ENCODE measurements at places on chromosomes 6 and 20.

- no peak for DNase-seq
Observed at GRCh38 chr6:149906405-149906804, 8.5 kb upstream of the RAET1E start.

DNA sequence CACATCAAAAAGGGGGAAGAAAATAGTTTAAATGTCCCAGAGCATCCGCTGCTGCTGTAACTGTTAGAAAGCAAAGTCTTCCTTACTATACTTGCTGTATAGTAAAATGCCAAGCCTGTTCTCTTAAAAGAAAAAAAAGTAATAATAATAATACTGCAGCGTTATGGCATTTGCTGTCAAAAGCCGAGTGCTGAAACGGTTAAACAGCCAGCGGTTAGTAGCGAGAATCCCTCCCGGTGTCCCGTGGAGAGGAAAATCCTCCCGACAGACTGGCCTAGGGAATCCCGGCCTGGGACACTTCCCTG is 19.5 kb upstream of the NFATC2 start:
- no peak for DNase-seq

DNA sequence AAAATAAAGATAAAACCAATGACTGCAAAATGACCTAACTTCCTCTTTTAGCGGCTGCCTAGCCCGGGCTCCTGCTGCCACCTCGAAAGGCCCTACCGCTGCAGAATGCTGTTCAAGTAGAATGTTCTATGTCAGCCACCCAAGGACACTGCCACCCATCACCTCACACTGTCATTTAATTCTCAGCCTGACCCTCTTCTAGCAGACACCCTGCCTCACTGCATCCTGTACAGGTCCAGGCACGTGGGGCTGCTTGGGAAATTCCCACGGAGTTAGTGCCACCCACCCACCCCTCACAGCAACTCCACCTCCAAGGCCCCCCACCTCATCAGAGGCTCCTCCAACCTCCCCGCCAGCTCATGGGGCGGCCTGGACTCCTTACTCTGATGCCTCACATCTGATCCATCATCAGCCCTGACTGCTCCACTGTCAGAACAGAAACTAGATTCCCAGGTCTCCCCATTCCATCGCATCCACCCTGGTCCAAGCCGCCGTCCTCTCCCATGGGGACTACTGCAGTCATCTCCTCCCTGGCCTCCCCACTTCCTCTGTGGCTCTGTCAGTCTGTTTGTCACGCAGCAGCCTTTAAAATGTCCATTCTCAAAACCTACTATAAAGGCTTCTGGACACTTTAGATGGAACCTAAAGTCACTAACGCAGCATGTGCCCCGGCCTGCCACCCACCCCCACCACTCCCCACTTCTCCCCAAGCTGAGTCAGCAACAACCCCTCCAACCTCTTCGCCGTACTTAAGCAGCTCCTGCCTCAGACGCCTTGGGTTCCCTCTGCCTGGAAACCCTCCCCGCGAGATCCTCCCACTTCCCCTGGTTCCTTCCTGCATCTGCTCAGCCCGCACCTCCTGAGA is 17.0 kb downstream of the NFATC2 start:
- DNase-seq, result no peak

- DNase-seq, result peak; percentile 22
Observed at GRCh38 chr6:137271245-137272183, 52.3 kb upstream of the IFNGR1 start.

DNA sequence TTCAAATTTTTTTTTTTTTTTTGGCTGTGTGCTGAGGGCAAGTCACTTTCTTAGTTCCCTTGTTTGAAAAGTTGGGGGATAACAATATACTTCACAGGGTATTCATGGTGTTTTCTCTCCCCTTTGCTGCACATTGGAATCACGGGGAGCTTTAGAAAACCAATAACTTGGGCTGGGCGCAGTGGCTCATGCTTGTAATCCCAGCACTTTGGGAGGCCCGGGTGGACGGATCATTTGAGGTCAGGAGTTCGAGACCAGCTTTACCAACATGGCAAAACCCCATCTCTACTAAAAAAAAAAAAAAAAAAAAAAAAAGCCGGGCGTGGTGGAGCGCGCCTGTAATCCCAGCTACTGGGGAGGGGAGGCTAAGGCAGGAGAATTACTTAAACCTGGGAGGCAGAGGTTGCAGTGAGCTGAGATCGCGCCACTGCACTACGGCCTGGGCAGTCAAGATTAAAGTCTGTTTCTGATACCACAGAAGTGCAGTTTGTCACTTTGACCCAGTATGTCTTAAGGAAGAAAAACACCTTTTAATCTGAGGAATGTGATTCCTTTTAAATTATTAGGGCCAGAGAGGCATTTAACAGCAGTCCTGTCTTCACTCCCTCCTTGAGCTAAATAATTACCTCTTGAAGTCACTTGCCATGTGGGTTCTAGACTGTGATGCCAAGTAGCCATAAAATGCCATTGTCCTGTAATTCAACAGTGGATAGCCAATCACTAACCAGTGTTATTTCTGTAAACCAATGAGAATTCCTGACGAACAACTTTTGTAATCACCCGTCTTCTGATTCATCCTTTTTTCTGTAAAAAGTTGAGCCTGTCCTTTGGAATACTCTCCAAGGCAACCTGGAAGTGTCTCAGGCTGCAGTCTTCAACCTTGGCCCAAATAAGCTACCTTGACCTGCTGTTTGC is 16.1 kb downstream of the SRSF3 start:
- DNase-seq, result no peak

GRCh38 chr6:137880746-137881521 is 13.9 kb downstream of the TNFAIP3 start:
- no peak for DNase-seq

DNA sequence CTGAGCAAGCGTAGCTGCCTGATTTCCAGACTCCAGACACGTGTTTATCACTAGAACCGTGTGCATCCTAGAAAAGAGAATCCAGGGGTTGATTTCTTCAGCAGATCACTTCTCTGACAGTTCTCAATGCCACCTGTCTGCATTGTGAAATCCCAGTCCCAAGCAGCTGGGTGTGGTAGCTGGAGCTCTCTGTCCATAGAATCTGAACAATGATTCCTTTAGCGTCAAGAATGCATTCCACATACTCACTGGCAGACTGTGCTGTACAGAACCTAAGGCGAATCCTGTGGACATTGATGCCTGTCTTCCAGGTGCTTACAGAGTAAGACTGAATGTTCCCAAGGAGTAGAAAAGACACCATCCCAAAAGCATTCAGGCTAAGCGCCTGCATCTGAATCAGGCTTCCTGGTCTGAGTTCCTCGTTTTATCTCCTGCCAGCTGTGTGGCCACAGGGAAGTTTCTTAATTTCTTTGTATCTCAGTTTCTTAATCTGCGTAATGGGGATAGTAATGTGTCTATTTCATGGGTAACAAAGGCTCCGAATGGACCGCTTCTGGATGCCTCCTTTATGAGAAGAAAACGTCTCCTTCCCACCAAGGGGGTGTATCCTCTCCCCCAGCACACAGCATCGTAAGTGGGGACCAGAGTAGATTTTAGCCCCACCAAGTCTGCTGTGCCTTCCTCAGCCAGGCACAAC is 10.4 kb upstream of the TRAF3IP2 start:
- DNase-seq, result no peak

DNA sequence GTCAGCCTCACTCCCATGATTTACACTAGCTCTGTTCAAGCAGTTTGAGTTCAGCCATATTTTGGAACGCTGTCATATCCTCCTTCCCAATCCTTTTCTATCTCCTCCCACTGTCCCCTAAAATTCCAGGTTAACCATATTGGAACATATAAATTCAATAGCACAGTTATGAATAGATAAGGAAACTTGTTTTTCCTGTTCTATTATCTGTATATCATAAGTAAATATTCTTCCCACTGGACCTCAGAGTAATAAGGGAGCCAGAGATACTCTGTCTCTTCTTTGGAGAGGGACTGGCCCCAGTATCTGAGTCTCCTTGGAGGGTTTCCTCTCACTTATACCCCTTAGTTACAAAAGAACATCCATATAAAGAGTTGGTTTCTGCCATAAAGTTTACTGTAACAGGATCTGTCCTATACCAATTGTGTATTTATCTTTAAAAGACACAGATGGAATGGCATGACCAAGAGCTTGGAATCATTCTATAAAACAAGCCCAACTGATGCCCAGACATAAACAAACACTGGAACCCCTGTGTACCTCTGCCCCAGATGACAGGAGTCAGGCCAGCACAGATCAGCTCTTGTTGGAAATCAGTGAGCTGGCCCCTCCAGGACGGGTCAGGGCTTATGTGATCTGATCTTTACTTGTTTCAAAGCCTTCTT is 67.1 kb downstream of the EPB41L2 start:
- DNase-seq, result no peak

GRCh38 chr6:126123226-126123625 is 136.9 kb downstream of the TRMT11 start:
- DNase-seq, result no peak

GRCh38 chr6:131740161-131740560 is 29.3 kb upstream of the CTAGE9 start:
- DNase-seq, result no peak

Data from frontal cortex (tissue), 4 donors.